ENCODE measurements at places on chromosomes 3 and 15.
A peak's percentile ranks its signal among the peaks of the same experiment; 100 is the strongest.

DNA sequence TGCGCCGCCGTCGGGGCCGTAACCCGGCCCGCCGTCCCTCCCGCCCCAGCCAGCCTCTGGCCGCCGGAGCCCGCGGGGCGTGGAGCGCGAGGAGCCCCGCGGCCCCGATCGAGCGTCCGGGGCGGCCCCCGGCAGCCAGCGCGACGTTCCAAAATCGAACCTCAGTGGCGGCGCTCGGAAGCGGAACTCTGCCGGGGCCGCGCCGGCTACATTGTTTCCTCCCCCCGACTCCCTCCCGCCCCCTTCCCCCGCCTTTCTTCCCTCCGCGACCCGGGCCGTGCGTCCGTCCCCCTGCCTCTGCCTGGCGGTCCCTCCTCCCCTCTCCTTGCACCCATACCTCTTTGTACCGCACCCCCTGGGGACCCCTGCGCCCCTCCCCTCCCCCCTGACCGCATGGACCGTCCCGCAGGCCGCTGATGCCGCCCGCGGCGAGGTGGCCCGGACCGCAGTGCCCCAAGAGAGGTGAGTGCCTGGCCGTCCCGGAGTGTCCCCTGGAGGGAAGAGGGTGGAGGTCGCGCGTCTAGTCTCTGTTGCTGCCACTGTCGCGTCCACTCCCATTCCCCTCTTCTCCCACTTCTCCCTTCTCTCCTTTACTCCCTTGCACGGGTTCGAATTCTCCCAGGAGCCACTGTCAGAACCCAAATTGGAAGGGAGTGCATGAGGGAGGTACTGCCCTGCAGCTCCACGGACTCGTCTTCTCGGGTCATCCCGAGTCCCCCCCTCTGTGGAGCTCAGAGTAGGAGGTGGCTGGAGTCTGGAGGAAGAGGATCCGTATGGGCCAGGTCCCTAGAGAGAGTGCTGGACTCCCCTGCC lies 585 bp downstream of the CSK start:
- no peak for DNase-seq

DNA sequence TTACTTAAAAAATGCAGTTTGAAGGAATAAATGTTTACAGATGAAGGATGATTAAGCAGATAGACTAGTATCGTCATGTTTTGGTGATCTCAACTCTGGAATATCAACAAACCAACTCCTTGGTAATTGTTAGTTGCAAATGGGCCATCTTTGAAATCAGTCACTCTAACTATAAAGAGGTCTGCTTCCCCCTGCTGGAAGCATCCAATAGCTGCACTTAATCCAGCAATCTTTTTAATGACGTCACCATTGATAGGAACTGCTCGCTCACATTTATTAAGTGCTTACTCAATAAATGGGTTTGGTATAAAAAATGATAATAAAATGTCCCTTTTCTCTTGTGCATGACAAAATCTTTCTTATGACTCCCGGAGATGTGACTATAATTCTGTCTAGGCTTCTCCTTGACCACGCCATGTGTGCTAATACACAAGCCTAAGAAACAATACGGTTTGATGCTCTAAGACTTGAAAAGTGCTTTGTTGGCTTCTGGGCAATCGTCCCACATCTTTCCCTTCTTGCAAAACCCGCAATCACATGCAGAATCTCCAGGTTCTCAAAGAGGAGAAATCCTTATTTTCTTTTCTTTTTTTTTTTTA lies 227.6 kb upstream of the POU1F1 start:
- DNase-seq, result no peak

DNA sequence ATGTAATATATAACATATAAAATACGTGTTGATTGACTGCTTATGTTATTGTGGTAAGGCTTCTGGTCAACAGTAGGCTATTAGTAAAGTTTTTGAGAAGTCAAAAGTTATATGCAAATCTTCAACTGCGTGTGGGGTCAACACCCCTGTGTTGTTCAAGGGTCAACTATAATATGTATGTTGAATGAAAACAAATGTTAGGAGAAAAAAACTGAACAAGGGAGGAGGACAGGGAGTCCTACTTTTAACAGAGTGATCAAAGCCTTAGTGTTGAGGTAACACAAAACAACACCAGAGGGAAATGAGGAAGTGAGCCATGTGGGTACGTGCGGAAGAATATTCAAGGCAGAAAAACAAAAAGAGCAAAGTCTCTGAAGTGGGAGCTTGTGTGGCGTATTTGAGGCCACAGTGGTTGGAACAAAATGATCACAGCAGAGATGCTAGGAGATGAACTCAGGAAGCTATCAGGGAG lies 62.5 kb downstream of the SFMBT1 start:
- no peak for DNase-seq

DNA sequence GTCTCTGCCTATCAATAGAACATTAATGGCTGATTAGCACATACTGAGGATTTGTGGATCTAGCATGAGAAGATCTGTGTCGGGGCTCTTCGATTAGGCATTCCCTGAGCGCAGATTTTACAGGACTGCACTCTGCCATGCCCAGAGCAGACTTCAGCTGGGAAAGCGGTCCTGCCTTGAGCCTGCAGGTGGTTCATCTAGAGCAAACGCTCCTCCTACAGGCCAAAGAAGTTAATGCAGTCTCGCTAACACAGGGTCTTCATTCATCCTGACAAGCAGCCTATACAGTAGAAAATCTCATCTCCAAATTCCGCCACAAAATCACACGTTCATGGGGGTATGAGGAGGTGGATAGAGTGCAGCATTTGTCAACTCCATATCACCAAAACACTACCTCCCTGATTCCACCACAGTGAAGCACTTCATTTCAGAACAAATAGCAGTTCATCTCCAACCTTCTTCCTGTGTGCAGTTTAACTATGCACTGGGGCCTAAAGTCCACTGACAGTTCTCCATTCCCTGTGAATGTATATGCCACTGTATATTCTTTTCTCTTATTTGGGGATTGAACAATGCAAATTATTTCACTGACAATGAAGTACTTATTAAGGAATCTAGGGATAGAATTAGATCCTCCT lies 405.8 kb downstream of the IGSF11 start:
- DNase-seq, result peak; percentile 14

GRCh38 chr15:38211249-38211648 lies 41.4 kb upstream of the SPRED1 start:
- no peak for DNase-seq

- DNase-seq, result no peak
Measured at GRCh38 chr3:64178419-64178818, 46.8 kb downstream of the PRICKLE2 start.

DNA sequence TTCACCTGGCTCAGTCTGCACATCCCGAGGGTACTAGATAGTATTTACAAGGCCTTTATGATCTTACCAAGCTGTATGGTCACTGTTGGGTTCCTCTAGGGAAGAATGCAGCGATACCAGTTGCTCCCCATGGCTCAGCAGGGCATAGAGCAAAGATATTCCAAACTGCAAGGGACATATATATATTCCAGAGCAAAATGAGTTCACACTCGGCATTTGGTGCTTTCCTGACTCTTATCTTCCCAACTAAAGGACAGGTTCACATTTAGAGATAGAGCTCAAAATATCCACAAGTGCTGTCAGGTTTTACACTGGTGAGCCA lies 3.5 kb upstream of the SPG11 start:
- DNase-seq, result no peak

- no peak for DNase-seq
Measured at GRCh38 chr3:57791245-57791644, 35.1 kb downstream of the SLMAP start.

DNA sequence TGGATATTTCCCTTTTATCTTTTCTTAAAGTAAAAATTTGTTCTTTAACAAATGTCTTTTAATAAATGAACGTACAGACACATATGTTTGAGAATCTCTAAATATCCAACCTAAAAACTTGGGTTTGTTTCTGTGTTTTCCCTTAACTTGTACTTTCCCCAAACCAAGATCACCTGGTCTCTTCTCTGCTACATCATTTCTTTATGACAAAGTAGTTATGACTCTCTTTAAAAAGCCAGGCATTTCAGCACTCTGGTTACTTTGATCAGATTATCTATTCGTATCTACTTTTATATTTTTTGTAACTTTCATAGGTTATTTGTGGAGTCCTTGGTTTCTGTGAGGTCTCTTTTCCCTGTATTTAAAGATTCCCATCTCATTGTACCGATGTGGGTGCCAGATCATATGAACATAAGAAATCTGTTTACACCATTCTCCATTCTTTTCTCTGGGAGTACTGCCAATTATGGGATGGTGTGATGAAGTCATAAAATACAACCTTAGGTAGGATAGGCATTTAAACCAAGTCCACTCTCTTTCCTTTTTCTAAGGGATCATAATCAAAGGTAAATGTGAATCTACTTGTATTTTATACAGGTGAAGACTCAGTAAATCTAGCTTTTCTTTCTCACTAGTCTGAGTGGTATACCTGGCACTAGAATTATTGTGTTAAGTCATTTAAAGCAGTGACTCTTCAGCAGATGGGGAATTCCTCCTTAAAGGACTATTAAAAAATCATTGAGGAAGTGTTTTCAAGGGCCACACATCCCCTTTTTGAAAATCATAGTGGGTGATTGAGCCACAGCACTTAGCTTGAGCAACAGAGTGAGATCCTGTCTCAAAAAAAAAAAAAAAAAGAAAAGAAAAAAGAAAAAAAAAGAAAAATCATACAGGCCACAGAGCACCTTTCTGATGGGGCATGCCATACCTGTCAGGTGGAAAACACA lies 12.4 kb upstream of the NFKBIZ start:
- DNase-seq, result no peak

GRCh38 chr15:59160880-59161593 lies 45.6 kb upstream of the LDHAL6B start:
- DNase-seq, result no peak

DNA sequence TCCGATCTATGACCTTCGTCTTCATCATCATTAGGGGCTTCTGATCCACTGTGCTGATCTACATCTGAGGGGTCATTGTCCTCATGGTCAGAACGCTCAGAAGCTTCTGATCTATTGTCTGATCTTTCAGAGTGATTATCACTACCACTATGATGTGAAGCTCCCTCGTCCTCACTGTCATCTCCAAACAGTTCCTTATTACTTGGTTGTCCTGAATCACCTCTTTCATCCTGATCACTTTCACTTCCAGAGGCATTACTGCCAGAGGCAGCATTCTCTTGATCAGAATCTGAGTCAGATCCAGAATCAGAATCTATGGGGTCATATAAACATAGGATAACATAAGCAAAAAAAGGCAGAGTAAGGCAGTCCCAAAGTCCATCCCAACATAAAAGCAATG lies 5.4 kb downstream of the LEO1 start:
- DNase-seq, result no peak

DNA sequence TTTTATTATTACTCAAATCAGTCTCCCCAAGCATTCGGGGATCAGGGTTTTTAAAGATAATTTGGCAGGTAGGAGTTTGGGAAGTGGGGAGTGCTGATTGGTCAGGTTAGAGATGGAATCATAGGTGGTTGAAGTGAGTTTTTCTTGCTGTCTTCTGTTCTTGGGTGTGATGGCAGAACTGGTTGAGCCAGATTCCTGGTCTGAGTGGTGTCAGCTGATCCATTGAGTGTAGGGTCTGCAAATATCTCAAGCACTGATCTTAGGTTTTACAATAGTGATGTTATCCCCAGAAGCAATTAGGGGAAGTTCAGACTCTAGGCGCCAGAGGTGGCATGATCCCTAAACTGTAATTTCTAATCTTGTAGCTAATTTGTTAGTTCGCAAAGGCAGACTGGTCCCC lies 20.6 kb upstream of the TRANK1 start:
- no peak for DNase-seq

DNA sequence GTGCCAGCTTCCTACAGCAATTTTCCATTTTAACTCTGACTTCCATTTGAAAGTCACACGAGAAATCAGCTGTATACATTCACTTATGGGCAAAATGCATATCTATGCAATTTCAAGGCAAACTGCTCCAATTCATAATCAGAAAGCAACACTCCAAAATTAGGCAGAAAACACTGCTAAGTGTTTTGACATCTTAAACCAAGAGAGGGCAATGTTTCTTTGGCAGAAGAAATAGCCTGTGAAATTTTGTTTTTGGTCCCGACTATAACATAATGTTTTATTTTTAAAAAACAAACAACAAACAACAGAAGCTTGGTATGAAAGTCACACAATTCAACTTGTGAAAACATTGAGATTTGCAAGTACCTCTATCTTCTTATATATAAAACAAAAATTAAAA lies 42.6 kb downstream of the GOLIM4 start:
- no peak for DNase-seq

DNA sequence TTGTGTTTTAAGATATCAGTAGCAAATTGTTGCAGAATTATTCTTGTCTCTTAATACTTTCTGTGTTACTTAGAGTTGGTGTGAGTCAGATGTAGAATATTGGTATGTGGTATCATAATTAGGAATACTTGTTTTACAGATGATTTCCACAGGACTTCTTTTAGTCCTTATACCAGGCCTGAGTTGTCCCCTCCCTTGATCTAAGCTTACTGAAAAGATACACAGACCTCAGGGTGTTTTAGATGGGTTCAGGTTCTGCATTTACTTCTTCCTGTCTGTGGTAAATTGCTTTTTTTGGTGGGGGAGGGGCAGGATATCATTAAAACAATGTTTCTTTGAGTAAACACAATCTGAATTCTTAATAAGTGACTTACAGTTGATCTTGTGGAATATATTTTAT lies 14.2 kb downstream of the DZIP3 start:
- no peak for DNase-seq

DNA sequence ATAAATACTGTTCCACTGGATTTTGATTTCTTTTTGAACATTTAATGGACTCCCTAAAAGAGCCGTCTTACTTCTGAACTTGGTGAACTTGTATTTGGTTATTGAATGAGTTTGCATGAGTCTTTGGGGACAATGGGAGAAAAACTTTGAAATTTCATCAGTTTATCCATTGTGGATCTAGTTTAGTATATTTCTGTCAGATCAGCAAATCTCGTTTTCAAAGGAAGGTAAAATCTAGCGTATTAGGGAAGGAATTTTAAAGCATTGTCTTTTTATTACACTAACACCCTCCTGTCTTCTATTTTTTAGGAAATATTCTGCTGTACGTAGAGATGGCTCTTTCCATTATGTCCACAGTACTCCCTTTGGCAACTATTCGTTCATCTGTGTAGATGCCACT lies 12.8 kb downstream of the TMEM62 start:
- DNase-seq, result no peak

DNA sequence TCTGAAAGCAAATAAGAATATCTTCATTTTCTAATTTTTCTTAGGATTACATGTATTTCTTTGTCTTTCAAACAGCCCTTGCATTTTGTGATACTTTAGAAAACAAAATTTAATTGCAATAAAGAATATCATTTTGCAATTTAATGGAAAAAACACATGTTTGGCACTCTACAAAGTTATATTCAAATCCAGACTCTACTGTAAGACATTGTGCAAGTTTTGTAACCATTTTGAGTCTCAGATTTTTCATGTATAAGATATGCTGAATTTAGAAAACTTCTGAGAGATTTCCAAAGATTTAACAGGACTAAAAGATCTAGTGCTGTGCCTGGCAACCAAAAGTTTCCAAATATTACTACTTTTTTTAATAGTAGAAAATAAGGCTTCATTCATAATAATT lies 187.1 kb upstream of the AGTR1 start:
- DNase-seq, result no peak

Measured in NCI-H1436 treated with DMSO at 0.1 percent for 48 hours (cell line).